ENCODE measurements at places on chromosomes 5 and 9.
A peak's percentile ranks its signal among the peaks of the same experiment; 100 is the strongest.

GRCh38 chr9:77283991-77284390, 106.7 kb downstream of the VPS13A start:
- DNase-seq = no peak

DNA sequence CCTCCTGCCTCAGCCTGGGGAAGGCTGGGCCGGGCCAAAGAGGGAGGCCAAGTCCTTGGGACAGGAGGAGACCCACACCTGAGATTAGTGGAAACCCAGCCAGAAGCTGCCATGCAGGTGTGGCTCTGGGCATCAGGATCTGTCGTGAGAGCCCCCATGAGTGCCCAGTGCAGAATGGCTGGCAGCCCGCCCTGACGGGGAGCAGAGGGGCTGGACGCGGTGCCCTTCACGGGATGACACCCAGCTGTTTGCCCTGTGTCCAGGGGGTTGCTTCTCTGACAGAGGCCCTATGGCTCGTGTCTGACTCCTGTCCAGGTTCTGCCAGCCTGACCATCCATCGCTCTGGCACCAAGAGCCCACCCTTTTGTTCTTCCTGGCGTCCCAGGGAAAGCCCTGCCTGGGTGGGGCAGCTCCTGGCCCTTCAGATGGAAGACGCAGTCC, 8.5 kb downstream of the DIPK1B start:
- DNase-seq = no peak

GRCh38 chr5:136058039-136058971, 29.5 kb downstream of the TGFBI start:
- DNase-seq = no peak

DNA sequence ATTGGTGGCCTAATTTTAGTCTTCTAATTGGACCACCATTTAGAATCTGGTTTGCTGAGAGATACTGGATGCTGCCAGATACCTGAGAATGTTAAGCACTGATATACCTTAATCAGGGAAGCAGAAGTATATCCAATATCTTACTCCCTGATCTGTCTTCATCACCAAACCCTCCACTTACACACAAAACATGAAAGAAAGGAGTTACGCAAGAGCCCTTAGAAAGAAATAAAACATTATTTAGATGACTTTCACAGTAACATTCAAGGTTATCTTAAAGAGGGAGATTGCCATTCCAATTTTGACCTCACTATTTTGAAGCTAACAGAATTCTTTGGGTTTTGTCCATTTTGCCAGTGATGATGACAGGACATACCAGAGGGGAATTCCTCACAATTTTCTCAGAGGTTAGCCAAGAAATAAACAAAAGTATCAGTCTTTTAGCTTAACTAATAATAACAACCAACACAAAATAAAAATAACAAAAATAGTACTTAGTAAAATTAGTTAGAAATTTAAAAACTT, 496.1 kb downstream of the NFIB start:
- no peak for DNase-seq

- DNase-seq = no peak
Observed at GRCh38 chr5:31573494-31574142, 41.5 kb downstream of the C5orf22 start.

- DNase-seq = no peak
Observed at GRCh38 chr5:83633285-83633684, 87.4 kb downstream of the HAPLN1 start.

DNA sequence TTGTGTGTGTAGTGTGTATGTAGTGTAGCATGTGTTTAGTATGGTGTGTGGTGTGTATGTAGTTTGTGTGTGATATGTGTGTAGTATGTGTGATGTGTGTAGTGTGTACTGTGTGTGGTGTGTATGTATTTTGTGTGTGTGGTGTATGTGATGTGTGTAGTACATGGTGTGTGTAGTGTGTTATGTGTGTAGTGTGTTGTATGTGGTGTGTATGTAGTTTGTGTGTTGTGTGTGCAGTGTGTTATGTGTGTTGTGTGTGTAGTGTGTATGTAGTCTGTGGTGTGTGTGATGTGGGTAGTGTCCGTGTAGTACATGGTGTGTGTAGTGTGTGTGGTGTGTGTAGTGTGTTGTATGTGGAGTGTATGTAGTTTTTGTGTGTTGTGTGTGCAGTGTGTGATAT, 40.0 kb downstream of the SYK start:
- no peak for DNase-seq

DNA sequence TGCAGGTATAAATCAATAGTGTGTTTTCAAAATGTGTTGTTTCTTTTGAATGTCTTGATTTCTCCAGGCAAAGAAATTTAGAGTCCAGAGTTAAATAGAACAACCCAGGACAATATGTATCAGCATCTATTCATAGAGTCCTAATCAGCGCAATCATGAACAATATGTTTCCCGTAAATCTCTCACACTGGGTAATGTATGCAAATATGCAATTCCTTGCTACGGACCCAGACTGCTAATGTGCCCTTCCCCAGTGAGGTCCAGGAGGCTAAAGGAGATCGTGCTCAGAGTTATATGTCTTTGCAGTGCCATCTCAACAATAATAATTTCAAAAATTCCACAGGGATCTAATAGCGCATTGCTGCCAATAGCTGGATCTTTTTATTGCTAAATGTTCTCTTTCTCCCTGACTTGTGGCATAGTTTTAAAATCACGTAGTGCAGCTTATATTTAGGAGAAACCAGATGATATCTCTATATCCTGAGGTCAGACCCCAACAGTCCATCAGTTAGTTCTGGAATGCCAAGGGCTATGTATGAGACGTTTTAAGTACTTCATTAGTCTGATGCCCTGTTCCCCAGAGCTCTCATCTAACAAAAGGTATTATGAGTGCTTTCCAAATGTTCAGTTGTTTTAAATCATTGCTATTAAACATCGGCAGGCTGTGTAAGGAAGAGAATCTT, 145.1 kb downstream of the MARCHF11 start:
- DNase-seq = no peak

DNA sequence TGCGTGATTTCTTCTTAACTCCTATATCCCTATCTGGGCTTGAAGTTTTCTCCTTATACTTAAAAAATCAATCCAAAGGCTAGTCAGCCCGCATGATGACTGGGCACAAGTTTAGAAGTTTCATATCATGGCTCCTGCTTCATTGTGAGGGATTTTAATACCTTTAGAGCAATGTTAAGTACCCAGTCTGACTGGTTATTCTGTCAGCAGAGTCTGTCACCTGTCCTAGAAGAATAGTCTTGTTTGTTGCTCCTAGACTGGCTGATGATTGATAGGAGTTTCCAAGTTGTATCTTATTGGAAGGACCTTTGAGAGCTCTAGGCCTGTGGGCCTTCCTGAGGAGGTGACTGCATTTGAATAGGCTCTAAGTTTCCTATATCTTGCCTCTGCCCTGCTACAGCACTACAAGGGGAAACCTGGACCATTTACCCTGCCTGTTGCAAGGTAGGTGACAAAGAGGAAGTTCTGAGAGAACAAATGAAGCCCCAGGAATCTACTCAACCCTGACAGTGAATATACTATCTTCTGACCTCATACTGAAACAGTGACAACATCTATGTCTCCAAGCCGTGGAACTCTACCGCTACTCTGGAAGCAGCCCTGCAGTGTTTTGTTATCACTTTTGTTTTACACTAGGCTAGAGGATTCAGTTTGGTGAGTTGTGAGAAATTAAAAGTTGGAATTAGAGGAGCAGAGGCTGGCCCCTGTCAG, 66.5 kb downstream of the F2RL2 start:
- peak; percentile 7 for DNase-seq

DNA sequence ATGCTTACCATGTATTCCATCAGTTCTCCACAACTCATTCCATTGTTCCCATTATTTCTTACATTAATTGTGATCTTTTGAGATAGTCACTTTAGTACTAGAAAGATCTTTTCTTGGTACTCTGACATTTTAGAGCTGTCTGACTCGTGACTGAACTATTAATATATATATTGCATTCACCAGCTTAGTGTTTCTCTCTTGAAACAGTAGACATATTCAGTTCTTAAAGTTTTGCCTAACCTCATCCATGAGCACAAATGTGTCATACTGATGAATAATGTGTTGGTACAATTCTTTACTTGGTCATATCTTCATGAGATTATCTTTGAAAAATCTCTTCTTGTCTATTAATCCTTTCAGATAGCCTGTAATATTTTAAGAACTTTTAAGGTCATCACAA, 74.3 kb downstream of the NLN start:
- no peak for DNase-seq

DNA sequence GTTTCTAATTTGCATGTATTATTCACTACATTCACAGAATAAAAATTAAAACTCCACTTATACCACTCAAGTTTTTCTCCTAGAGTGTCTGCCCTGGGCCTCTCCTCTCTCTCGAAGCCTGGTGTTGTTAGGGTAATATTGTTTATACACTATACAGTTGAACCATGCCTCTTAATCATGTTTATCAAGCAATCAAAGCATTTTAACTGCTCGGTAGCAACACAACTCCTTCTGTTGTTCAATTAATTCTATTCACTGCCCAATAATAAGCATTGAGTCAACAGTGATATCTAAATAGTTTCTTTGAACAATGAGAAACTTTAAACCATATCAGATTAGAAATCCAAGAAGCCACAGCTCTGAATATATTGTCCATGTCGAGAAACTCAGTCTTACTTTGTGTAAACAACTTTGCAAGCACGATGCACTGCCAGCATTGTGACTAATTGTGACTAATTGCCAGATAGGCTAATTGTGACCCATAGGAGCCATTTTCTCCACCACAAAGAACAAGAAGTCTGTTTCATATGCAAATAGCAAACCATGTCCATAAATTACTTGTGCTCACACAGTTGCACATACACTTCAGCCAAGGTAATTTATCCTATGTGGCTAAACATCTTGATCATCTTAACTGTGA, at the start of gene DNAH5:
Gene DNAH5 (minus strand): TSS at position 129 of the 640 bp plus-strand sequence. CDS start 250 bp downstream, outside the sequence.
- no peak for DNase-seq

DNA sequence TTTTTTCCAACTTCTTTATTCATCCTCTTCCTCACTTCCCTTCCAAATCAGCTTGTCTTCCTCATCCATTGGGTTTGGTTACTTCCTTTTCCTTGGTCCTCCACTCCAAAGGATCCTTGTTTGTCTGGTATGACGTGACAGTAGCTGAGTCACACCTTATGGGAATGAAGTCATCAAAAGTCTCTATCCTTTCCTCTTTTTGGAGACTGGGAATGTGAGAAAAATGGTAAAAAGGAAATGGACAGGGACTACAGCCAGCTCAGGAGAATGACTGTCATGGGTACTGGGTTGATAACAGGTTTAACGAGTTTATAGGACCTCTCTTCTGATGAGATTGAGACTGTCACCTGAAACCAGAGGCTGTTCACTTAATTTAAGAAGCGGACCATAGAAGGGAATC, 76.2 kb upstream of the MYO10 start:
- DNase-seq = no peak

DNA sequence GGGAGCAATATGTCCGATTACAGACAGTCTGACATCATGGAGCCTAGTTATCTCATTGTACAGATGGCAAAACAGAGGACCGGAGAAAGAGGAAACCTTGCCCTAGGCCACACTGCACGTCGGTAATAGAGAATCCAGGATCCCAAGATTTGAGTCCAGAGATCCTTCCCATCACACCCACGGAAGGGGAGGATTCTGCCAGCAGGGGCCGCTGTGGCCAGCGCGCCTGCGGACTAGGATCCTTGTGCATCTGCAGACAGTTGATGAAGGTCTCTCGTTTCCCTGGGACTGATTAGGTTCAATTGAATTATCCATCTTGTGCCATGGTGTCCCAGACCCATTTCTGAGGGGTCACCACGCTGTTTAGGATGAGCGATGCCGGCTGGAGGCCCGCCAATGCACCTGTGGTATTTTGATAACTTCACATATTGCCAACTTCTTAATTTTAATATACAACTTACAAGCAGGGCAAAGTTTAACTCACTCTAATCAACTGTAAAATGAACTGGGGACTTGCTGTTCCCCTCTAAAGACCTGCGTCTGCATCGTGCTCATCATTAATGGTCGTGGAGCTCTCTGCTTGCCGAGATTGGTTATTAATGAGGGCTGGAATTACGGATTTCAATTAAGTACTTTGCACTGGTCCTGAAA, 592.7 kb upstream of the BRINP1 start:
- DNase-seq = no peak

DNA sequence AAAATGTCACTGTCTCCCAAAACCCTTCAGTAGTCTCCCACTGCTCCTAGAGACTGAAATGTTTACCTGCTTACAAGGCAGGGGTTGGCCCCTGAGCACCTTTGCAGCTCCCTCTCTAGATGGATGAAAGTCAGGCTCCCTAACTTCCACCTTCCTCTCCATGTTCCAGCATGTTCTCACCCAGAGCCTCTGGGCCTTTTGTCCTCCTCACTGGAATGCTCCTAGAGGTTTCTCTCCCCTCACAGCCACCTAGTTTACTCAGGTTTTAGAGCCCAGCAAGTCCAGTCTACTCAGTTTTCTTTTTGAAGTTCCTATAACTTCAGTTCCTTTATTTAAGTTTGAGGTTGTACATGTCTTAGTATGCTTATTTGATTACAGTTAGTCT, 815 bp upstream of the URM1 start:
- no peak for DNase-seq

DNA sequence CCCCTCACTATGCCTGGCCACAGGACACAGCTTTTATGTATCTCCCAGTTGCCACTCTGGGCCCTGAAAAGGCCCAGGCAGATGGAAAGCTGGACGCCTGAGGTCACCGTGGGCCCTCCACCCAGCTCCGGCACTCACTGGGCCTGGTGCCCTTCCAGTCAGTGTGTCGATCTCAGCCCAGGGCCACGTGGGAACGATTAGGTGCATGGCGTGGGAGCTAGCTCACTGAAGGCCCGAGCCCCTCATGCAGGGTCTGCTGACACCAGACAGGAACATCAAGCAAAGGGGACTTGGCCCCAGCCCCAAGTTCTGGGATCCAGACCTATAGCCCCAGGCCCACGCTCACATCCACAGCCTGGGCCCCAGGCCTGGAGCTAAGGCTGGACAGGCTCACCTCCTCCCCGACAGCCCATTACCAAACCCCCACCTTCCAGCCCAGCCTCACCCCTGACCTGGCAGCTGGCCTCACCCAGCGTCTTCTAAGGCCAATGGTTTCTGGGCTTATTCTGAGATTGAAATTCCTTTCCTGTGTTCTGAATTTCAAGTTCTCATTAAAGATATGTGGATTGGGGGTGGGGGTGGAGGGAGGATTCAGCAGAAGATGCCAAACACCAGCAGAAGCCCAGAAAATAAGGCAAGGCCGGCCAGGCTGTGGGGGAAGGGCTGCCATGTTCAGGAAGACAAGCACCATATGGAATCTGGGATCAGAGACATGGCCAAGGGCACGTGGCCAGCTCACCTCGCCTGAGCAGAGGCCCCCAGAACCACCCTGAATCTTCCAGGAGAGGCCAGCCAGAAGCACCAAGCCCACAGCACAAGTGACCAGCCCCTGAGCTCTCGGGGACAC, 74.5 kb downstream of the ADAMTS2 start:
- DNase-seq = no peak

- DNase-seq = peak; percentile 1
Observed at GRCh38 chr9:13088720-13089427, 190.6 kb downstream of the MPDZ start.

DNA sequence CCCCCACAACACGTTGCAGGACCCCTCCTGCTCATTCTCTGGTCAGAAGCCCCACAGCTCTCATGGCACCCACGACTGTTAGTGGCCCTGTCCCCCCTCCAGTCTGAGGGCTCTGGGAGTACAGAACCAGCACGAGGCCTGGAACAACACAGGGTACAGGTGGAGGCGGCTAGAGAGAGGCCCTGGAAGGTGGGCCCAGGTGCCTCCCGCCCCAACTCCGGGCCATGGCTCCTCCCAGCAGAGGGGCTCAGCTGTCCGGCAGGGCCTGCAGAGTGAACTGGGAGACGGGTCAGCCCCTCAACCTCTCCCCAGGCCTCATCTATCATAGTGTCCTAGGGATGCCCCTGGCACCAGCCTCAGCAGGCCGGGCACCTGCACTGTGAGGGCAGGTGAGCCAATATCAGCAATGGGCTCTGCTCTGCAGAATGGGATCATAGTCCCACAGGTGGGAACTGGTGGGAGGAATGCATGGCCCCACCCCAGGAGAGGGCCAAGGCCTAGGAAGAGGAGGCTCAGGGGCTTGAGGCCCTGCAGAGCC, 58.6 kb downstream of the BARX1 start:
- DNase-seq = no peak

All from CD4-positive, alpha-beta T cell treated with Interferon alpha-2 for 1 hour (primary cell).